ENCODE measurements at places on chromosomes 2 and 18.

DNA sequence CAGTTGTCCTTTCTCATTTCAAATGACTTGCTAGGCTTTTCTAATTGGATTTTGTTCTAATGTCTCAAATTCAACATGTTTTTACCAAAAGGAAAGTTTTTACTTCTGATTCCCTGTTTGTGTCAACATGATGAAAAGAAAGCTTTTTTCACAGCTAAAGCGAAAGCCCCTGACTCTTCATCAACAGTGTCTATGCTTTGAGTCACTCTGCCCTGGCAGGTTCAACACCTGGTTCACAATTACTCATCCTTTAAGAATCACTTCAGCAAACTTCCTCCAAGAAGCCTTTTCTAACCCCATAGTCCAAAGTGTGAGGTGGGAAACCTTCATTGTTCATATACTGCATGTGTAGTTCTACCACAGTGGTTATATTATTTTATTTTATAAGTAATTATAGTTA, 7.6 kb upstream of the DSG2 start:
- peak; percentile 40 for ATAC-seq

- no peak for ATAC-seq
These were observed 12.8 kb downstream of the MYCN start for GRCh38 chr2:15953147-15953630.

DNA sequence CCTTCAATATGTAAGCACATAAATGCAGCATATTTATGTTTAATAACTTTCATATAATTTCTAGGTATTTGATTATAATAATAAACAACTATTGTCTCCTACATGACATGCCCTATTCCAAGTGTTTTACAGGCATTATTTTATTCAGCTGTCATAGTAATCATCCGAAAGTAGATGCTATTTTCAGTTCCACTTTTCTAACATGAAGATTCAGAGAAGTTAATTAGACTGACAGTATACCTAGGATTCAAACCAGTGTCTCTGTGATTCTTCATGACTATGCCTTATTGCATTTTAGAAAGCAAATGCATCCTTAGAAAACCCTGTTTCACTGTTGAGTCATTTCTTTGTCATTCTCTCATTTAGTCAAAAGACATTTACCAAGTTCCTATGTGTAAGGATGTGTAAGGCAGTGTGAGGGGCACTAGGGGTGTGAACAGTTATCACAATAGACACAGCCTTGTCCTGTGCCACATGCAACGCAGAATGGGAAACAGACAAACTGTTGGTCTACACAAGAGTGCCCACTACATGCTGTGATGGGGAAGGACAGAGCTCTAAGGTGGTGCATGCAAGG, 79.8 kb downstream of the DTNA start:
- no peak for ATAC-seq

GRCh38 chr2:224427471-224427870, 25.6 kb upstream of the FAM124B start:
- no peak for ATAC-seq

DNA sequence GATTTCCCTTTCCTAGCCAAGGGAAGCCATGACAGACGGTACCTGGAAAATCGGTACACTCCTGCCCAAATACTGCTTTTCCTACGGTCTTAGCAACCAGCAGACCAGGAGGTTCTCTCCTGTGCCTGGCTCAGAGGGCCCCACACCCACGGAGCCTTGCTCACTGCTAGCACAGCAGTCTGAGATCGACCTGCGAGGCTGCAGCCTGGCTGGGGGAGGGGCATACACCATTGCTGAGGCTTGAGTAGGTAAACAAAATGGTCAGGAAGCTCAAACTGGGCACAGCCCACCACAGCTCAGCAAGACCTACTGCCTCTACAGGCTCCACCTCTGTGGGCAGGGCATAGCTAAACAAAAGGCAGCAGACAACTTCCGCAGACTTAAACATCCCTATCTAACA, 6.8 kb upstream of the CD207 start:
- no peak for ATAC-seq

GRCh38 chr2:113233593-113234550, 44.8 kb downstream of the PAX8 start:
- ATAC-seq: peak; percentile 65

DNA sequence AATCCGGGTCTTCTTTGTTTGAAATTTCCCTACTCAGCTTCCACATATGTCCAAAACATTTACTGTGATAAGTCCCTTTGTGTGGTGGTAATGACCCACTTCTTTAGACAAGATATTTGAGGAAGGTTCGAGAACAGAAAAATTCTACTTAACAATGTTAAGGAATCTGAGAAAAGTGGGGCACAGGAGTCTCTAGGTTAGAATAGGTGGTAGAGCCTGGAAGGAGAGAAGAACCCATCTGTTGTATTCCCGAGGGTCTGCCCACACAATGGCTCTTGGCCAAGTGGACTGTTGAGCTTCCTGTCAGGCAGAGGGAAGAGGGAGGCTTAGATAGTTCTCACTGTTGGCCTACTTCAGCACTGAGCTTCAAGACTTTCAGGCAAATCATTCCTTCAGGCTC, 4.3 kb downstream of the IGFBP2 start:
- no peak for ATAC-seq

GRCh38 chr18:65859075-65859474, 108.3 kb downstream of the CDH7 start:
- no peak for ATAC-seq

- no peak for ATAC-seq
These were observed 12.2 kb downstream of the TM4SF20 start for GRCh38 chr2:227366769-227367426.

- no peak for ATAC-seq
These were observed 8.9 kb upstream of the FAP start for GRCh38 chr2:162252153-162252552.

GRCh38 chr2:113962692-113963480, 73.0 kb downstream of the ACTR3 start:
- ATAC-seq: no peak

DNA sequence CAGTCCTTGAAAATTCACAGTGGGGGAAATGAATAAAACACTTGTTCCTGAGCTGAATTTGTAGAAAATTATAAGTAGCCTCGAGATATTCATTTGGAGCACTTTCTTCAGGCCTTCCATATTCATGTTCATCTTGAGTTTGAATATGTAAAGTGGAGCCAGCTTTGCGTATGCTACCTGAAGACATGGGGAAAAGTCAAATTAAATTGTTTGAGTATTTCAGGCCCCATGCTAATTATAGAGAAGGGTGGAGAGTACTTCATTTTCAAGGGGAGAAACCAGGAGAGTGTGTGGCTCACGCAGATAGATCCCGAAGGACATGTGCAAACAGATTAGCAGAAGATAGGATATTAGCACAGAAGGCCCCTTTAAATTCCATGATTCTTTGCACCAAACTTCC, 7.7 kb downstream of the RPRM start:
- ATAC-seq: no peak

GRCh38 chr2:4973973-4974372, 718.2 kb upstream of the SOX11 start:
- peak; percentile 39 for ATAC-seq

DNA sequence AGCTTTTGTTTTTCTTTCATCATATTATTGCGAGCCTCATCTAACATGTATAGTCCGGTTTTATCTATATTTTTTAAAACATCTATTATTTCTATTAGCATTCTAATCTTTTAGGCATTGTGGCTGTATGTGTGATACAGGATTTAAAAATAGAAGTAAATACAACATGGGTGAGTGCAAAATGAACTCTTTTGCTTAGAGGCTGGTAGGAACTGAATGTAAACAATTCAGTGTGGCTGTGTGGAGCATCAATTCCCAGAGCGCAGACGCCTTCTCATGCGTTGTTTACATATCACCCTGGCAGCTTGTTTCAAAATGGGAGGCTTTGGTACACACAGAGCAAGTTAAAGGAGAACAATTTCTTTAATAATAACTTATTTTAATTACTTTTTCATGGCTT, 836 bp downstream of the DTNA start:
- ATAC-seq: no peak

- no peak for ATAC-seq
These were observed 67.8 kb downstream of the MERTK start for GRCh38 chr2:111966241-111966640.

- ATAC-seq: no peak
These were observed 14.0 kb downstream of the ARHGAP25 start for GRCh38 chr2:68748568-68748967.

- no peak for ATAC-seq
These were observed 226.8 kb downstream of the TNS1 start for GRCh38 chr2:217775920-217776503.

DNA sequence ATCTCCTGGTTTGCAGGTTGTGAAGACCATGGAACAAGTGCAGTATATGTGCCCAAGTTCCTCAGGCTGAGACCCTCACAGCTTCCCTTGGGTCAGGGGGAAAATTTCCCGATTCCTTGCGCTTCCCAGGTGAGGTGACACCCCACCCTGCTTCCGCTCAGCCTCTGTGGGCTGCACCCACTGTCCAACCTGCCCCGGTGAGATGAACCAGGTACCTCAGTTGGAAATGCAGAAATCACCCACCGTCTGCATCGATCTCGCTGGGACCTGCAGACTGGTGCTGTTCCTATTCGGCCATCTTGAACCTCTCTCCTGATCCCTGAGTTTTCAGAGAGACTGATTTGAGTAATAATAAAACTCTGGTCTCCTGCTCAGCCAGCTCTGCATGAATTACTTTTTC, 30.6 kb downstream of the CHCHD5 start:
- no peak for ATAC-seq

DNA sequence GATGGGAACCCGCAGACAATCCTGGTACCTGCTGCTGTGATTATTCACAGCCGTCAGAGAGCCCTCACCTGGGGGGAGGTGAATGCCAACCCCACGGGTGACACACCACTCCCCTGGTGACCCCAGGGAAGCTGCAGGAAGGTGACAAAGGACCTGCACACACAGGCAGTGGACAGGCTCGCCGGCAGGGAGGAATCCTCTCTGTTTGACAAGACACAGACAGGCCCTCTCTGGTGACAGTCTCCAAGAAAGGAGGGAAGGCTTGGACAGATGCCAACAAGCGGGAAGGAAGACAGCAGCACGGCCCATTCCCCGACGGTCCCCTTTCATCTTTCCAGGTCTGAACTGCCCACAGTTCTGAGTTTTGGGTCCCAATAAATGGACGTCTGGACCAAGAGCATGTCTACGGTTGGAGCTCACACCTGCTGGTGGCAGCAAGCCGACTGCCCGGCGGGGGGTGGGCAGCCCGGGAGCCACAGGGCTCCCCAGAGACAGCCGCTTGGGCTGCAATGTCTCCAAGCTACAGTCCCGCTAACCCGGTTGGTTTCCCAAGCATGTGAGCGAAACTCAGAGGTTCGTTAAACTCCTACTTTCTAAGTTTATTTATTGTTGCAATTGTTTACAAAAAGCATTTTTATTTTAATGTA, 31.8 kb downstream of the HDAC4 start:
- ATAC-seq: no peak

GRCh38 chr2:132975193-132976105, 305.4 kb upstream of the LYPD1 start:
- ATAC-seq: no peak

- no peak for ATAC-seq
These were observed 139.4 kb upstream of the HAAO start for GRCh38 chr2:42931818-42932195.

DNA sequence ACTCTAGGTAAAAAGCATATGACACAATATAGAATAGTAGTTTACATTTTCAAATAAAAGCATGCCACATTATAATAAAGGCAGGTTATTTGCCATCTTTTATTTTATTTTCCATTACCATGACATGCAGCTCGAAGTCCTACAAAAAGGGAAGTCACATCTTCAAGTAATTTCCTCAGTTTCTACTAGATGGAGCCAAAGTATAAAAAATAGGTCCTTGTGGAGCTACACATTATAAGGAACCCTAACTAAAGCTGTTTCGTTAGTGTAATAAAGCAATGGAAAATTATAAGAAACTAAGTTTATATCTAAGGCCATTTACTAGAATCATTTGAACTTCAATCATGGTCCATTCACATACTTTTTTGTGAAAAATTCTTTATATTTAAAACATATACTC, 674.5 kb downstream of the KCNJ3 start:
- ATAC-seq: no peak

GRCh38 chr2:191049728-191050639, 36.0 kb upstream of the STAT1 start:
- no peak for ATAC-seq

GRCh38 chr2:233039212-233039845, 6.9 kb downstream of the NEU2 start:
- ATAC-seq: no peak

- ATAC-seq: no peak
These were observed 71.4 kb downstream of the NXPH2 start for GRCh38 chr2:138708682-138709241.

DNA sequence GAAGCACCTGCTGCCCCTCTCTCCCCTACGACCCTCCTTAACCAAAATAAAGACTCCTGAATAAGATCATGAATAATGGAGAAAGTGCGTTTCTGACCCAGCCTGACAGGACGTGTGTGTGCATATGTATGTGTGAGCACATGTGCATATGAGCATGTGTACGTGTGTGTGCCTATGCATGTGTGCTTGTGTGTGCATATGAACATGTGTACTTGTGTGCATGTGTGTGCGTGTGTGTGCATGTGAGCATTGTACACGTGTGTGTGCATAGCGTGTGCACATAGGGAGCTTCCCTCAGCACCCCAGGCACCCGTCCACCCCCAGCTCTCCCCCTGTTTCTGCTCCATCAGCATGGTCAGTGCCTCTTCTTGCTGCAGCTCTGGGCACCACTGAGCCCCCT, 10.7 kb downstream of the KCNIP3 start:
- ATAC-seq: no peak

GRCh38 chr18:21196426-21196825, 45.6 kb upstream of the GREB1L start:
- no peak for ATAC-seq

DNA sequence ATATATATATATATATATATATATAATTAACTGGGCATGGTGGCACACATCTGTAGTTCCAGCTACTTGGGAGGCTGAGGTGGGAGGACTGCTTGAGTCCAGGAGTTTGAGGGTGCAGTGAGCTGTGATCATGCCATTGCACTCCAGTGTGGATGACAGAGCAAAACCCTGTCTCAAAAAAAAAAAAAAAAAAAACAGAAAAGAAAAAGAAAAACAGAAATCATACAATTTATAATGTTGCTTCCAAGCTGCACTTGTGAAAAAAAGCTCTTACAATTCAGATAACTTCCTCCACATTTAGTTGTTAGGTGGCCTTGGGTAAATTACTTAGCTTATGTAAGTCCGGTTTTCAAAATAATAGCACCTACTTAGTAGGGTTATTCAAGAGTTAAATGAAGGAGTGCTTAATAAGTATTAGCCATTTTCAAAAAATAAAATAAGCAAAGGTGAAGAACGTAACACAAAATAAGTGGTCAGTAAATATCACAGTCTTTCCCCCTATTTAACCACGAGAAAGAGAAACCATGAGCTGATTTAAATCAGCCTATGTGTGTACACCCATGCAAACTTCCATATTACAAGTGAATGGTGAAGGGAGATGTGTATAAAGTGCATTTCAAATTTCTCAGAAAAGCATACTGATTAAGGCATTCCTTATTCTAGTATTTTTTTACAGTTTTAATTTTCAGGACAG, 2.3 kb downstream of the WIPF1 start:
- ATAC-seq: no peak
